ENCODE measurements at places on chromosomes 2 and 18. TPM values are rescaled to one million over a fixed set of nuclear protein-coding genes. Genes with fewer than 3 reads are reported as not detected.

GRCh38 chr2:224135881-224136280 is 96.8 kb upstream of the SERPINE2 start:
- DNase-seq, result no peak

CFAP65 gene
- polyA plus RNA-seq, result not detected

DNA sequence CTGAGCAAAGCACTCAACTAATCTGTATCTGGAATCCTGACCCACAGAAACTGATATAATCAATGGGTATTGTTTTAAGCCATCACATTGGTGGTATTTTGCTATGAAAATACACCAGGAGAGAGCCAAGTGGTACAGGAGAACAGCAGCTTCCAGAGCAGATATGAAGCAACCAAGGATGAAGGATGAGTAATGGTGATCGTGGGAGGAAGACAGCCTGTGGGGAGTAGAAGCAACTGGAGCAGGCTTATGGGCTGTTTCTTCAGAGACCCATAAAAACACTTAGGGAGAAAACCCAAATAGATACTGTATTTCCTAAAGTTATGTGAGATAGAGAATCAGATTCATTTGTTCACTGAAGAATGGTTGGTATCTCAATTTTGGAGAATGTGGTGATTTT is 330.8 kb downstream of the NUP35 start:
- no peak for DNase-seq

- DNase-seq, result no peak
These were observed 1.8 kb upstream of the SLC19A3 start for GRCh38 chr2:227719641-227720040.

DNA sequence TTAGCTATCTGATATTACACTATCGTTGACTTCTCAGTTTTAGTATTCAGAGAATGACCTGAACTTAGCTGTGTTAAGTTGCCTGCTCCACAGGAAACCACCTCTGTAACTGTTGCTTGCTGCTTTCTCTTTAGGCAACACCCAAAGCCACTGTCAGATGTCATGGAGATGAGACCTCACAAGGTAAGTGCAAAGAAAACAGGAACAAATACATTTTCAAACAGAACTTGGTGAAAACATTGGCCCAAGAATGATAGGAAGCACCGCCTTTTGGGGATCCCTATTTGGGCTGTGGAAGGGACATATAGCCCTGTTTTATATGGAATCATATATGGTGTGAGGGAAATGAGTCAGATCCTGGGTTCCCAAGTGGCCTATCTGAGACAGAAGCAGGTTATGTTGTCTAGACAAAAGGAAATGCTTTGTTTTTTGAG is 143.4 kb downstream of the UBE2E3 start:
- no peak for DNase-seq

IL37 gene
- polyA plus RNA-seq, result 0.73 TPM

DNA sequence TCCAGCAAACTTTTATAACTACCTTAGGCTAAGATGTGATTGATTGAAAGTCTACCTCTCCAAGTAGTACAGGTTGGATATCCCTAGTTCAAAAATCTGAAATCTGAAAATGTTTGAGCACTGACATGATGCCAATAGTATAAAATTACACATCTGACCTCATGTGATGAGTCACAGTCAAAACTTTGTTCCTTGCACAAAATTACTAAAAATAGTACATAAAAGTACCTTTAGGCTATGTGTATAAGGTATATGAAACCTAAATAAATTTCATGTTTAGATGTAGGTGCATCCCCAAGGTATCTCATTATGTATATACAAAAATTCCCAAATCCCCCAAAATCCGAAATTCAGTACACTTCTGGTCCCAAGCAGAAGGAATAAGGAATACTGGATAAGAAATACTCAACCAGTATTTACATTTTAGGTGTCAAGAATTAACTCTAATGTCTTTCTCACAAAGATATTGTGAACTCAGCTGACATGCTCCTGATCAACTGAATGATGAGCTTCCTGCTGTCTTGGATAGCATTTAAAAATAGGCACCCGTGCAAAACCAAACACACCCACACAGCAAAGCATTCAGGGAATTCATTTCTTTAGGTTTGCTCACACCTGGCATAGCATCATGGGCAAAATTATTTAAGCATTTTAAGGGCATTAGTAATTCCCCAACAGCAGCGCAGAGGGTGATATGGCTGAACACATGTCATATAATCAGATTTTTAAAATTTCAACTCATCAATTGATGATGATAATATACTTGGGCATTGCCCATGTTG is 497.4 kb upstream of the MEIS1 start:
- DNase-seq, result no peak

DNA sequence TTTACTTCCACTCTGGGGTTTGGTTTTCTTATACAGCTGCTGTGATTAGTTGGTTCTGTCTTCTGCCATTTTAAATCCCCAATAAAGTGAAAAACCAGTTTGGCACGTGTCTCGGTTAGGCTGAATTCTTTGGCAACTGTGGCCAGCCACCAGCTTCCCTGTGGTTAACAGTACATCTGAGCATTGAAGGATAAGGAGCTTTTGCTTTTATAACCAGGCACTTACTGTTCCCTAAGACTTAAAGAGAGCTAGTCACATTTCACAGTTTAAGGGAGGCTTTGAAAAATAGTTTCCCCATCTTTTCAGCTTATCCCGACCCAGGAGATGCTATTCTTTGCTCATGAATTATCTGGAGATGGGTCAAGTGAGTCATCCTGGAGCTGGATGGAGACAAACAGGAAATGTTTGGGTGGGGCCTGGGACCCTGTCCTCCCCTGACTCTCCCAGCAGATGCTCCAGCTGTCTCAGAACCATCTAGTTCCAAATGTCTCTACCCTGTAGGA is 57.3 kb upstream of the EML6 start:
- no peak for DNase-seq

KCNF1 gene
- polyA plus RNA-seq, result 0.08 TPM

GRCh38 chr18:58552896-58553295 is 76.0 kb downstream of the ALPK2 start:
- DNase-seq, result no peak

DNA sequence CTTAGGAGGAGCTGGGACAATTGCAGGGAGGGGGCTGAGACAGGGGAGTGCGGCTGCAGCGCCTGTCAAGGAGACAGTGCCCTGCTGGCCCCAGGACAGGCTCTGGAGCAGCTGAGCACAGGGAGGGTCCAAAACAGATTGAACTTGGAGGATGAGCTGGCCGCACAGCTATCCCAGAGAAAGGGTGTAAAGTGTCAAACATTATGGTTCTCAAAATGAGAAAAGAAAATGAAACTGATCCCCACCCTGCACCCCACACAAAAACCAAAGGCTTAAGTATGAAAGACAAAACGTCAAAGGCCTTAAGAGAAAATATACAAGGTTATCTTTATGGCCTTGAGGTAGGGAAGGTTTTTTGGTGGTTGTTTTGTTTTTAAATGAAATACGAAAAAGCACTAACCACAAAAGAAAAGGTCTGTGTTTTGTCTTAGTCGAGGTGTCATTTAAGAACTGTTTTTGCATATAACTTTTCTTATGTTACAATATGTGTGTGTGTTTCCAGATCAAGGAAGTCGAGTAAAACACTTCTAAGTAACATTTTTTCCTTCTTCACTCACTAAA is 111.8 kb downstream of the HDAC4 start:
- DNase-seq, result no peak

TUBA3E gene
- polyA plus RNA-seq, result not detected

DNA sequence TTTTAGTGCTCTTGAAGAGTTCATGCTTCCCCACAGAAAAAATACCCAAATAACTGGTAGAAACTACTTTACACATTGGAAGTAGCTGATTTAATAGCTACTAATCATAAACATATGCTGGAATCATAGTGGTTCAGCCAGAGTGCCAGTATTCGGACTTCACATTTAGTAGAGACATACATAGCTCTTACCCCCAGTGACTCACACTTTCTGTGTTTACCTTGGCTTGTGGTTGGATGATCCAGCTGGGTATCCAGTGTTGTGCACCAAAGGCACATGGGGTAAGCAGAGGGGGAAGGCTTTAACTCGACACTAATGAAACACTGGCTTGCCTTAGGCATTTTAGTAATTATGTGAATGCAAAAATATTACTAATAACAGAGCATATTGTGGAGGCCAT is 18.1 kb downstream of the ARHGAP28 start:
- DNase-seq, result no peak

DNA sequence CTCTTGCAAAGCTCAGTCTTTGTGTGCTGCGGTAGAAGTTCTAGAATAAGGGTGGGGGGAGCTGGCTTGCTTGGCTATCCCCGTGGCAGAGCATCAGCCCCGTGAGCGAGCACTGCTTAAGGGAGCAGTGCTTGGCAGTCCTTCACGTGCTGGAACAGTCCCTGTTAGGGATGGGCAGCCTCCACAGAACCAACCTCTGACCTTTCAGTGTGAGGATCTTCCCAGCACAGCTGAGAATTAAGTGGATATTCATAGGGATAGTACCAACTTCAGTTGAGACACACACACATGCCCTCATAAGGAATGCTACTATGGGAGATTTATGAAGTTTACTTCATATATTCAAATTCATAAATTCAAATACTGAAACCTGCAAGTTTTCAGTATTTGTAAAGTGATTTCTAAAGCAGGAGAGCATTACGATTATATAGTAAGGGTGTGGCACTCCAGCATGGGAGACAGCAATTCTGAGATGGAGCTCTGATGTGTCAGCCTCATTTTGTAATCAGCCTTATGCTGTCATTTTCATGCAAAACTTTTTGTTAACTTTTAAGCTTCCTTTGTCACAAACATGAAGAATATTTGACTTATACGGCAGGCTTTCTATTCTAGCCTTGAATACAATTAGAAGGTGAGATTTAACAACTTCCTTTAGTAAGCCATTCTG is 39.5 kb downstream of the ATP9B start:
- DNase-seq, result no peak

WDR75 gene
- 60.4 TPM for polyA plus RNA-seq

MAP4K4 gene
- polyA plus RNA-seq, result 46.6 TPM

SERPINB5 gene
- polyA plus RNA-seq, result 1,046 TPM

All from keratinocyte (primary cell).